ENCODE measurements at places on chromosomes 12 and 14.
A peak's percentile ranks its signal among the peaks of the same experiment; 100 is the strongest.

DNA sequence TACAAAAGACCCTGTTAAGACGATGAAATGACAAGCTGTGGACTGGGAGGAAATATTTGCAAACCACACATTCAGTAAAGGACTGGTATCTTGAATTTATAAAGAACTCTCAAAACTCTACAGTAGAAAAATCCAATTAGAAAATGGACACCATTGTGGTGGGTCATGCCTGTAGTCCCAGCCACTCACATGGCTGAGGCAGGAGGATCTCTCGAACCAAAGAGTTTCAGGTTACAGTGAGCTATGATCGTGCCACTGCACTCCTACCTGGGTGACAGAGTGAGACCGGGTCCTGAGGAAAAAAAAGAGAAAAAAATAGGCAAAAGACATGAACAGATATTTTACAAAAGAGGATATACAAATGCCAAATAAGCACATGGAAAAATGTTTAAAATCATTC, 41.9 kb downstream of the TTC6 start:
- no peak for DNase-seq

DNA sequence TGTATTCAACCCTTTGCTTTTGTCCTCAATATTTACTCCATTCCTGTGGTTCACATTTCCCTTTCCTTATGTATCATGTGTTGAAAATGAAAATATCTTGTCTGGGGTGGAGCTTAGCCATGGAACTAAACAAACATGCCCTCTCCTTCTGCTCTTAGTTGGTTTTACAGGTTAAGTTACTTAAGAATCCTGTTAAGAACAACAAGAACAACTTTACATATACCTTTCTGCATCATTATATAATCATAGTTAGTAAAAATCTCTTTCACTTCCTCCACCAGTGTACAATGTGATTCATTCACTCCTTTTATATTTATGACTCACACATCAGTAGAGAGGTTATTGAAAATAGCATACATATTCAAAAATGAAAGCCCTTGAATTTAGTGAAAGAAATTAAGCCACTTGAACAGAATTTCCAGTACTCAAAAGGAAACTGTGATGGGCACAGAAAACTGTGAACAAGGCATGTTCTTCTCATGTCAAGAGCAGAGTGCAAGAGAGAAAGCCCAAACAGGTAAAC, 307.7 kb downstream of the CCDC91 start:
- DNase-seq: peak; percentile 37

- DNase-seq: peak; percentile 45
Observed at GRCh38 chr12:57632958-57633840, at the start of gene B4GALNT1. TSS of gene B4GALNT1 (minus strand) at chr12:57633201. CDS start at chr12:57632132, 1,069 bp downstream.

DNA sequence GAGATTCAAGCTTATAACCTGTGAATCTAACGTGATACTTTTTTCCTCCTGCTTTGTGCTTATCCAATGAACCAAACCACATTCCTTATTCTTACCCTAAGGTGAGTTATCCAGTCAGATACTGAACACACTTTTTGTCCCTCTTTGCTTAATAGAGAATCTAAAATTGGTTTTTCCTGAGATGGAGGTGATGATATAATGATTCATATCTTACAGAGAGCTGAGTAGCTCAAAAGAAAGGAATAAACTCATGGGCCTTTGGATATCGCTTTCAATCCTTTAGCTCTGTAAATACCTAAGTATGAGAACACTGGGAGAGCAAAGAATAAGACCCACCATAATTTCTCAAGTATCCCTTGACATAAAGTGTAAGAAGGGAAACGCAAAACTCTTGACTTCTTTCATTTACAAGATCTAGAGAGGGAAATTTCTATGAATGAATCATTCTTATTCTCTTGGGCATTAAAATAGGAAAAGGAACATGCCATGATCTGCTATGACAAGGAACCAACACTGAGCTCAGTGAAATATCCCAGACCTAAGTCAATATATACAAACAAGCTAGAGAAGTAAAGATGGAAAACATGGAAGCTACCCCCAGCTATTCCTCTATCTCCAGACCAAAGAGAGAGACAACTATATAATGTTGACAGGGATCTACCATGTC, 81.8 kb upstream of the STAC3 start:
- DNase-seq: peak; percentile 18

DNA sequence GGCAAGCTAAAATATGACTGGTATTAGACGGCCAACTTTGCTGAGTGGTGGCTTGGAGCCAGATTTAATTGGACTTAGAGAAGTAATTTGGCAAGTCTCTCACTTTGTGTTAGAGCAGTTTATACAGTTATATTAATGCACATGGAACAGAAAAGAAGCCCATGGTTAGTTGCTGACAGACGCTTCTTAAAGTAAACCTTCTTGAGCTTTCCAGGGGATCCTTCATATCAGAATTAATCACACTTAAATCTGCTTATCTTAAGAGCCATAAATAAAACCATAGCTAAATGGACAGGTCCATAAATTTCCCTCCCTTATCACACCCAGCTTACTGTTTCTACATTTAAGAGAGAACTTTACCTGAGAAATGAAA, 9.6 kb downstream of the GSG1 start:
- peak; percentile 51 for DNase-seq

GRCh38 chr12:64883264-64884163, 59.1 kb downstream of the TBC1D30 start:
- DNase-seq: no peak

GRCh38 chr12:11693601-11694000, 44.1 kb downstream of the ETV6 start:
- DNase-seq: no peak

DNA sequence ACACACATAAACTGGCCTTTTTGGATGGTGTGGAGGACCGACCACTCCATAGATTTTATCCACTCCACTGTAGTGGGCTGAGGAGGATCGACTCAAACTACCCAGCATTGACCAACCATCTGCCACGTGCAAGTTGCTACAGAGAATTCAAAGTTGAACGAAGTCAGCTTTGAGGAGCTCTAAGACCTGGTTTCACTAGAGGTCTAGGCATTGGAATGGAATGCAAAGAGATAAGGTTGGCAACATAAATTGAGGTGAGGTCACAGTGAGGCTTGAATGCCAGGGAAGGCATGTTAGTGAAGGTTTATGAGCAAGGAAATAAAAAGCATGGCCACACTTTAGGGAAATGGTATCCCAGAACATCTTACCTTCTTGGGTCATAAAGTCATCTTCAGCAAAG, 14.5 kb downstream of the VWF start:
- DNase-seq: no peak
